ENCODE measurements at places on chromosomes 1 and 21.
A peak's percentile ranks its signal among the peaks of the same experiment; 100 is the strongest.

DNA sequence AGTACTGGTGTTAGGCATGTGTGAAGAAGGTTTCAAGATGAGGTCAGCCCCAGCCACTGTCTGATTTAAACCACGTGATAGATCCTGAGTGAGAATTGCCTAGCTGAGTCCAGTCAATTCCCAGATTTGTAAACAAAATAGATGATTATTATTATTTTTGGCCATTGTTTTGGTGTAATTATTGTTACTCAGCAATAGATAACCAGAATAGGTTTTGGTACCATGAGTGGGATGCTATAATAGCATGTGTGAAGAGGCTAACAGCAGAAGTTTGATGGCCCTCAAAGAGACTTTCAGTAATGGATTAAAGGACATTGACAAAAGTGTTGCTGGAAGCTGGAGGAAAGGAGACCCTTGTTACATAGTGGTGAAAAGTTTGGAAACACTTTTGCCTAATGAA is 214.8 kb downstream of the BACH1 start:
- no peak for DNase-seq

DNA sequence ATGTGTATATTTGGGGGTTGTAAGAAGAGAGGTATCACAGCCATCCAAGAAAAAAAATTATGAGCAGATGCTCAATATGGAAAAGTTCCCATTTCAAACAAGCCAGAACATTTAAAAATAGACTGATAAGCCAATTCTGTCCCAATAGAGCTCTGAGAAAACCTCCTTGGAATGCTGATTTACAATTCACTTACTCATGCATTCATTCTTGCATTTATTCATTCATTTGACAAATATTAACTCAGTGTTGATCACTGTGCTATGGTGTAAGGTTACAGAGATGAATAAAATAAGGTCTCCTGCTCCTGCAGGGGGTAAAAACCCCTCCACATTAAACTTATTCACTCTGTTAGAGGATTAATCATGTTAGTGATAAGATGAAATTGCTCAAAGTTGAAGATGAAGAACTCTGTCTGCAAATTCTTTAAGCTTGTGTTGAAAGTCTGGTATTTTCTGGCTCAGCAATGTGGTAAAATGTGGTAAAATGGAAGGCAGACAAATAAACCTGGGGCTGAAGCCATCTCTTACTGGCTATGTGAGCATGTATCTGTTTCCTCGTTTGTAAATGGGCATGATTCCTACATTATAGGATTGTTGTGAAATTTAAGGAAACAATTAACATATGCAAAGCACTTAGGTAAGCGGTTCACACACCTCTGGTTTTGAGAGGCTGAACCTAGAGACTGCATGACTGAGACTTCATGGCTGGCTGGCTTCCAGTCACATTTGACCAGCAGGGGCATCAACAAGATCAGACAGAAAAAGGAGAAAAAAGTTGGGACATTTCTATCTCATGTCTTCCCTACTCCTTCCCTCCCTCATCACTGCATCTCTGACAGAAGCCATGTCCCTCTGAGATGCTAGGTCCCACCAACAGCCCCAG is 45.0 kb upstream of the DAB1 start:
- DNase-seq, result no peak

- no peak for DNase-seq
Observed at GRCh38 chr1:111998332-111998731, 8.9 kb upstream of the KCND3 start.

GRCh38 chr1:205921570-205921909 is 21.7 kb downstream of the SLC26A9 start:
- no peak for DNase-seq

DNA sequence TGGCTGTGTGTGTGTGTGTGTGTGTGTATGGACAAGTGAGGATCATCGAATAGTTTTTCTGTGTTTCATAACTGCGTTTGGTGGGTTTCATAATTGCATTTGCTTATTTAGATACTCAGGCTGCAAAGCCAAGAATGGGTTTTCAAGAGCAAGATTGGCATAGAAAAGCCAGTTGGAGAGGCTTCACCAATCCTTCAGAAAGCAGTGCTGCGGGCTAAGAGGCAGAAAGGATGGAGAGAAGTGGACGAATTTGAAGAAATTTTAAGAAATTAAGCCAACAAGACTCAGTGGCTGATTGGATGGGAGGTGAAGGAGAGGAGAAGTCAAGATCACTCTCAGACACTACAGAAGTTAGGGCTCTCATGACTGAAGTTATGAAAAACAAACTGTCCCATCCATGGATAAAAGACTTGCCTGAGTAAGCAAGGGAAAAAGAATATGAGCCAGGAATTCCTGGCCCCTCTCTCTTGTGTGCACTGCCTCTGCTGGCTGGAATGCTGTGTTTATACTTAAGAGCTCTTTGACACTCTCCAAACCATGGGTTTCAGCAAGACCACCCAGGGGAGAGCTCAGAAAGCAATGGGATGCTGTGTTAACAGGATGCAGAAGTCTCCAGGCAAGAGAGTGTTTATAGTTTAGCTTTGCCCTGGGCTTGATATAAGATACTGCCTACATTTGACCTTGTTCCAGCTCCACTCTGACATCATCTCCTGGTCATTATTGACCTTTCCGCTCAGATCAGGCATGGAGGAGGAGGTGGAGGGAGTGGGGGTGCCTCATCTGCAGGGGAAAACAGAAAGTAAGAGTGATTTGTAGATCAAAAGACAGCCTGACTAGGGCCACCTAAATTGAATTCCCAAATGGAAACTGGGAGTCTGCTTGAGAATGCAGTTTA is 232.0 kb upstream of the PLXNA2 start:
- no peak for DNase-seq

- DNase-seq, result no peak
Observed at GRCh38 chr1:6332821-6333220, 60.7 kb downstream of the ACOT7 start.

DNA sequence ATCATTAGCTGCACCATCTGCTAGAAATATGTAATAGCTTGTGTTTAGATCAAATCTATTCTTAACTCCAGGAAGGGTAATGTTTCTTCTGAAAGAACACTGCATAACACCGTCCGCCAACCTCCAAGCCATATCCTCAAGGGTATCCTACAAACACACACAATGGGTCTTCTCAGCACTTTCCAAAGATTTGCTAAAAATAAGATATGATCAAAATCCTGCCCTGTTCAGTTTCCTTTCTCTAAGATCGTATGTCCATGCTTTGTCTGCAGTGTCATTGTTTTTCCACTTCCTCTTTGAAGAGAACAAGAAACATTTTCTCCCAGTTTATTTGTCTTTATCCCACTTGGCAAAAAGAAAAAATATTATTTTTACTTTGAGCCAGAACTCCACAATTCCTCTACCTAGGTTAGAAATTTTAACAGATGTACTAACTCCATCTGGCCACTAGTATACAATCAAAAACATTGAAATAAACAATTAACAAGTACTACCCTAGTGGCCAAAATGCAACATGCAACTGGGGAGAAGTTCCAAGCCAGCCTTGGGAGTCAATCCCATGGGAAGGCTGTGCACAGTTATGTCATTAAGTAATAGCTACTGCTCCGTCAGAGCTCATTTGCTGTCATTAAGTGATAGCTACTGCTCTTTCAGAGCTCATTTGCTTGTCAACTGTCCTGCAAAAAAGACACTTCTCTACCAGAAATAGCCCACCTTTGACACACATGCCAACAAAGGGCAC is 37.8 kb downstream of the FRRS1 start:
- peak; percentile 36 for DNase-seq

GRCh38 chr1:184945678-184946412 is 28.5 kb downstream of the NIBAN1 start:
- DNase-seq, result no peak

DNA sequence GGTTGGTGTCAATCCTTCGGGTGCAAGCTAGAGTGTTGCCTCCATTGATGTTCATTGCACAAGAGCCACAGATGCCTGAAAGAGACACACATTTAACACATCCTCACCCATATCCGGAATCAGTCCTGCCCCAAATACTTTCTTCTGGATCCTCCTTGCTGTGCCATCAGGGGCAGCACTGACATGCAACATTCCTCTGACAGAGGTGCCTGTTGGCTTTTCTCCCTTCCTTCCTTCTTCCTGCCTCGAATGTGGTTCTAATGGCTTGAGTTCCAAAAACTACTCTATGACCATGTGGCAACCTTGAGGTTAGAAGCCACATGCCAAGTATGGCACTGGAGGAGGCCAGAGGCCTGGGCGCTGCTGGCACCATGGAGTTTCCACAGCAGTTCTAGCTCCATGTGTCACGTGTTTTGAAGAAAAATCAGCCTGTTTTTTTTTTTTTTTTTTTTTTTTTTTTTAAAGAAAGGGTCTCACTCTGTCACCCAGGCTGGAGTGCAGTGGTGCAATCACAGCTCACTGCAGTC is 17.0 kb upstream of the ATP13A2 start:
- DNase-seq, result no peak

GRCh38 chr21:45292399-45293219 is 4.9 kb upstream of the POFUT2 start:
- peak; percentile 89 for DNase-seq

GRCh38 chr21:32140604-32141317 is 138.1 kb downstream of the MIS18A start:
- DNase-seq, result no peak

DNA sequence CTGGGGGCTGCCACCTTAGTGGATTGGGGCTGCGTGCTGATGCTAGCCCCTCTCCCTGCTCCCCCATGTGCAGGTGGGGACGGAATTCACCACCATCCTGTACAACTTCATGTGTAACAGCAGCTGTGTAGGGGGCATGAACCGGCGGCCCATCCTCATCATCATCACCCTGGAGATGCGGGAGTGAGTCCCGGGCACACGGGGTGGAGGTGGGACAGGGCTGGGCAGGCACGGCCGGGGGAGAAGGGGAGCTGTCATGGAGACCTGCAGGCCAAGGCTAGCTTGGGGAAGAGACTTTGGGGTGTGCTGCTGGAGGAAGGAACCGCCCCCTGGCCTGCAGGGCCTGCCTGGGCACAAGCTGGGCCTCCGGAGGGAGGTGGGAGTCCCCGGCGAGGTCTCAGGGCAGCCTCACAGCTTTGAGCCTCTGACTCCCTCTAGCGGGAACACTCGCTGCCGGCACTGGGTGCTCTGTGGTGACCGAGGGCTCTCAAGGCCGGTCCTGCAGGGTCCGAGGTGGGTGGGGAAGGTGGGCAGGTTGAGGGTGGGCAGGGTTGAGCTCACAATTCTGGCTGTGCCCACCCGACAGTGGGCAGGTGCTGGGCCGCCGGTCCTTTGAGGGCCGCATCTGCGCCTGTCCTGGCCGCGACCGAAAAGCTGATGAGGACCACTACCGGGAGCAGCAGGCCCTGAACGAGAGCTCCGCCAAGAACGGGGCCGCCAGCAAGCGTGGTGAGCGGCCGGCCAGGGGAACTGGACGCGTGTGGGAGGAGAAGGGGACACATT is 25.0 kb upstream of the CCDC27 start:
- peak; percentile 62 for DNase-seq

DNA sequence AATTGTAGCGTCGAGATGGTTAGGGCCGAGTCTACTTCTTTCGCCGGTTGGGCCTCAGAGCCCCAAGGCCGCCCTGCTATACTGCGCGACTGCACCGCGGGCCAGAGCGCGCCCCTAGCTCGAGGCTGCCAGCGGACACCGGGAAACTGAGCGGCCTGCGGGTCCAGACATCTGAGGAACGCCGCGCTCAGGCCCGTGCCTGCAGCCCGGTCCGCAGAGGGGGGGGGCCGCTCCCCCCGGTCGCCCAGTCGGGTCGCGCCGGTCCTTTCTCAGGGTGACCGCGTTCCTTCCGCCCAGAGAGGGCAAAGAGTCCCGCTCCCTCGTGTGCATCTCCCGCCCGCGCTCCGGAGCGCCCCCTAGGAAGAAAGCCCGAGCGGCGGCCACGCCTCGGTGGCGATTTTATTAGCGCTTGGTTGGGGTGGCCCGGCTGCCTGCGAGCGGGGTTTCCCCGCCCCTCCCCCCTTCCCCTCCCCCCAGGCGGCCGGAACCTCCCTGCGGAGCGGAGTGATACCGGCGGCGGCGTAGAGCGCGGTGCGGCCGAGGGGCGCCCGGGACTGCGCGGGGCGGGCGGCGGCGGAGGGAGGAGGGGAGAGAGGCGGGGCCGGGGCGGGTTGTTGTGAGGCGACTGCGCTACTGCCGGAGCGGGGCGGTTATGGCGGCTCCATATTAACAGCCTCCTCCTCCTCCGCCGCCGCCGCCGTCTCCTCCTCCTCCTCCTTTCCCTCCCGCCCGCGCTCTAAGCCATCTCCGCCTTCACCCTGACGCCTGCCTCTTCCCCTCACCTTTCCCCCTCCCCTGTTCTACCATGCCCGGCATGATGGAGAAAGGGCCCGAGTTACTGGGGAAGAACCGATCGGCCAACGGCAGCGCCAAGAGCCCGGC is at the start of gene RCOR3:
Gene RCOR3 (plus strand): TSS at position 611 of the 882 bp plus-strand sequence. CDS start 195 bp downstream, at position 806.
- peak; percentile 95 for DNase-seq

GRCh38 chr1:165411396-165411795 is 33.5 kb downstream of the RXRG start:
- no peak for DNase-seq

GRCh38 chr1:31584869-31585735 is 8.8 kb downstream of the TINAGL1 start:
- DNase-seq, result no peak

GRCh38 chr1:25003457-25004190 is 73.5 kb upstream of the RUNX3 start:
- DNase-seq, result no peak

GRCh38 chr1:225461533-225462428 is 33.9 kb upstream of the LBR start:
- no peak for DNase-seq

DNA sequence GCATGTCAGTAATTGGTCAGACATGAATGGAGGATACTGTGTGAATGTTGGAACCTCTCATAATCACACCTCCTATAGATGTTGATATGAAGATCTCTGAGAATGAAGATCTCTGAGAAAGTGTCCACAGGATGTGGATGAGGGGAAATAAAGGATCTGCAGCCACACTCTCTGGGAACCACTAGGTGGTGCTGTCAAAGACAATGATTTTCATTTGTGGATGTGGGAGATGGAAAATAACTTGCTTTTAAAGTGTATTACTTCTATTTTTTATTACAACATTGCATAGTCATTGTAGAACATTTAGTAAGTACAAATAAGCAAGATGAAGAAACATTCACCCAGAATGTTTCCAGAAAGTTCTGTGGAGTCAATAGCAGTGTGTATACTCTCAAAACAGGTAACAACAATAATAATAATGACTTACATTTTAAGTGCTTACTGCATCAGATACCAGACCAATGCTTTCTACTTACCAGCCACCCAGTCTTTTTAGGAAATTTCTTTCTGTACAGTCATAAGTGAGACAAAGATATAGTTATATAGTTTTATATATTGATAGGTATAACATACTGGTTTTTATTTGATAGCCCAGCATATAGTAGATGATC is 128.2 kb downstream of the ATG4C start:
- DNase-seq, result peak; percentile 21

GRCh38 chr1:220028346-220028895 is 17.9 kb downstream of the EPRS1 start:
- no peak for DNase-seq

Measured in endothelial cell (in vitro differentiated cells).